Activated CD4-positive, alpha-beta memory T cell treated with anti-CD3 and anti-CD28 coated beads, Interleukin-2, amount 10 ng/mL, durations not matched to agents 7 days and 5 days (primary cell): ENCODE measurements at places on chromosomes 11 and 22. TPM values are rescaled to one million over a fixed set of nuclear protein-coding genes. Genes with fewer than 3 reads are reported as not detected.

Gene MMP27
- total RNA-seq, result not detected

Gene POU2AF2
- total RNA-seq, result not detected

Gene CNGA4
- total RNA-seq, result 0.20 TPM

Gene DTX4
- total RNA-seq, result 0.30 TPM

Gene ANO5
- not detected for total RNA-seq

Gene B3GAT1
- 10.5 TPM for total RNA-seq

Gene MAP6
- 1.5 TPM for total RNA-seq

Gene ADM2
- 8.8 TPM for total RNA-seq

Gene WNT11
- total RNA-seq, result not detected

Gene KIRREL3
- total RNA-seq, result not detected

Gene MS4A15
- total RNA-seq, result not detected

Gene OR8G5
- not detected for total RNA-seq

Gene IL17REL
- not detected for total RNA-seq

Gene APOL4
- total RNA-seq, result 7.6 TPM

Gene PATE2
- total RNA-seq, result not detected

Gene TRIM66
- 22.4 TPM for total RNA-seq

Gene TBC1D22A
- total RNA-seq, result 38.5 TPM

Gene GGTLC3
- not detected for total RNA-seq

Gene CST6
- 0.65 TPM for total RNA-seq

Gene FXYD2
- total RNA-seq, result 0.48 TPM

Gene ENTHD1
- 0.13 TPM for total RNA-seq

Gene LRRC56
- total RNA-seq, result 2.2 TPM

Gene IGLL1
- 2.3 TPM for total RNA-seq

Gene ABCC8
- not detected for total RNA-seq

Gene PRSS23
- 4.0 TPM for total RNA-seq

Gene SLC35F2
- 13.3 TPM for total RNA-seq

Gene KRTAP5-8
- total RNA-seq, result not detected
